Heart left ventricle (tissue), 16 donors: ENCODE measurements at places on chromosomes 11 and 22.

- no peak for DNase-seq
Measured at GRCh38 chr11:68541116-68541515, 80.6 kb downstream of the PPP6R3 start.

DNA sequence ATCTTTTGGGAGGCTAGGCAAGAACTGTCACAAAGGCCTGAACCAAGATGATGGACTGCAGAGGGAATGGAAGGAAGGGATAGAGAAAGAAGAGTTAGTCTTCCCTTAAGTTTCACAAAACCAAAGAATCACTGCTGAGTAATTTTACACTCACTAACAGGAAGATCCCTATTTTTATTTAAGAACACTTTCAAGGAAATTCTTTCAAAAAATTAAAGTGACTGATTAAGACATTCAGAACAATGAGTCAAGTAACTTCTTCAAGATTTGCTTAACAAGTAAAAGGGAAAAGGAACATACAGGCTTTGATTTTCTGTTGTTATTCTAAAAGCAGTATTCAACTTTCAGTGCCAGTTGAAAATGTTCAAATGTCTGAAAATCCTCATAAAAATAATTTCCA, 3.1 kb downstream of the PITPNB start:
- DNase-seq, result no peak

- DNase-seq, result no peak
Measured at GRCh38 chr22:29831186-29831921, 6.7 kb downstream of the ASCC2 start.

DNA sequence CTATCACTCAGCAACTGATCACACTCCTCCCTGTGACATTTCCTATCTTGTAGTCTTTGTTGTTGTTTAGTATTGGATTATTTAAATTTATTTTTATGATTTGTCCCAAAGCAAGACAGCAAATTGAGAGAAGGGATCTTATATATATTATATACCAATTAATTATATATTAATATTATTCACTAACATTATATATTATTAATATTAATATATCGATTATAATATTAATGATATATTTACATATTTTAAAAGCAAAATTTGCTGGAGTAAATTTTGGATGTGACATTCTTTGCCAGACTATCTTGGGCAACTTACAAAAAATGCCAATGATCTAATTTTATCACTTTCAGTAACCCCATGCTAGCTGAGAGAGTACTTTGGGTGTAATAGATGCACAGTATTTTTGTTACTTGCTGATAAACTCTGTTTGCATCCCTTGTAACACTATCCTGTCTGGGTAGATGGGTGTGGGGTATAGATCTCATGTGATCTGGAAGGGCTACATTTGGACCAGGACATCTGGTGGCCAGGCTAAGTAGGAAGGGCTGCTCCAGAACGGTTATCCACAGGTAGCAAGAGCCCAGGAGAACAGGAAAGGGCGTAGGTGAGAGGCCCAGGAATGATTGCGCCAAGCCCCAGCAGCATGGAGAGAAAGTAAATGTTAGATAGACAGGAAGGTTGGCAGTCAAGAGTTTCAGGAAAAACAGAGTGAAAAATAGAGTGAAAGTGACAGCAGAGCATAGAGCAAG, 608.6 kb upstream of the KIRREL3 start:
- DNase-seq, result no peak

- no peak for DNase-seq
Measured at GRCh38 chr11:122189229-122189628, 73.2 kb upstream of the BLID start.

DNA sequence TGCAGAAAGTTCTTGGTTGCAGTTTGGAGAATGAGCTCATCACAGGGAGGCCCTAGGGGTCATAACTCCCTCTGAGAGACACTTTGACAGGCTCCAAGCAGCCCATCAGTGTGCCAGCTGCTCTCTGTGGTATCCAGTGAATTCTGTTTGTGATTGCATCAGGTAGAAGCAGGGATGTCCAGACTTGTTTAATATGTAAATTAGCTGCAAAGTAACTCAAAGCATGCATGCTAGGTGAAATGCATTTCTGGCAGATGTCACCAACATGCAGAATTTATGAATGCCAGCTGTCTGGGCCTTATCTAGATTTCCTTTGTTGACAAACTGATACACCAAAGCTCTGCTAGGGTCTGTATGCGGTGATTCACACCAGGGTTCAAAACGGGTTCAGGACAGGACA, 123.6 kb upstream of the MTNR1B start:
- no peak for DNase-seq

GRCh38 chr22:50444663-50445062, 30.2 kb downstream of the SBF1 start:
- no peak for DNase-seq

DNA sequence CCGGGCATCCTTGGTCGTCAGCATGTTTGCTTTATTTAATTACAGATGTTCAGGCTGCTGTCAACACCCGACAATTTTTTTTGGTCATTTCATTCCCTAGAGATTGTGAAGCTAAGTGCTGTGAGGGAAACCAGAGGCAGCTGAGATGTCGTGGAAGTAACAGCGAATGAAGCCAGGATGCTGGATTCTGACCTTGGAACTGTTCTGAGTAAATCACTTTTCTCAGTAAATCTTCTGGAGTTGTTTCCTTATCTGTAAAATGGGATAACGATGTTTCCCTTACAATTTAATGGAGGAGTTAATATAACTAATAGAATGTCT, 390 bp upstream of the CKAP5 start:
- DNase-seq, result no peak

GRCh38 chr22:24576778-24577177, 16.1 kb downstream of the LRRC75B start:
- DNase-seq, result no peak

GRCh38 chr11:69204246-69204940, 48.7 kb downstream of the SMIM38 start:
- no peak for DNase-seq
